ENCODE measurements at places on chromosomes 11 and 22.
A peak's percentile ranks its signal among the peaks of the same experiment; 100 is the strongest.

- DNase-seq = no peak
Observed at GRCh38 chr11:36425561-36426081, 84.5 kb downstream of the TRAF6 start.

- DNase-seq = no peak
Observed at GRCh38 chr11:133911171-133911570, 45.6 kb downstream of the IGSF9B start.

GRCh38 chr11:34941688-34942087 is 25.3 kb downstream of the PDHX start:
- no peak for DNase-seq

GRCh38 chr11:61103851-61104423 is 1.6 kb downstream of the CD5 start:
- peak; percentile 54 for DNase-seq

- DNase-seq = no peak
Observed at GRCh38 chr11:23991165-23991539, 505.7 kb upstream of the LUZP2 start.

- no peak for DNase-seq
Observed at GRCh38 chr22:42769574-42770447, 49.1 kb upstream of the A4GALT start.

- DNase-seq = no peak
Observed at GRCh38 chr11:77487790-77488189, 13.9 kb upstream of the PAK1 start.

Data from activated T-cell treated with anti-CD3 and anti-CD28 coated beads, Interleukin-2, amount 50 U/mL, for 48 hours (primary cell).